ENCODE measurements at places on chromosomes 16 and 17.

- DNase-seq = no peak
These were observed 4.4 kb upstream of the CYLD start for GRCh38 chr16:50737420-50737959.

DNA sequence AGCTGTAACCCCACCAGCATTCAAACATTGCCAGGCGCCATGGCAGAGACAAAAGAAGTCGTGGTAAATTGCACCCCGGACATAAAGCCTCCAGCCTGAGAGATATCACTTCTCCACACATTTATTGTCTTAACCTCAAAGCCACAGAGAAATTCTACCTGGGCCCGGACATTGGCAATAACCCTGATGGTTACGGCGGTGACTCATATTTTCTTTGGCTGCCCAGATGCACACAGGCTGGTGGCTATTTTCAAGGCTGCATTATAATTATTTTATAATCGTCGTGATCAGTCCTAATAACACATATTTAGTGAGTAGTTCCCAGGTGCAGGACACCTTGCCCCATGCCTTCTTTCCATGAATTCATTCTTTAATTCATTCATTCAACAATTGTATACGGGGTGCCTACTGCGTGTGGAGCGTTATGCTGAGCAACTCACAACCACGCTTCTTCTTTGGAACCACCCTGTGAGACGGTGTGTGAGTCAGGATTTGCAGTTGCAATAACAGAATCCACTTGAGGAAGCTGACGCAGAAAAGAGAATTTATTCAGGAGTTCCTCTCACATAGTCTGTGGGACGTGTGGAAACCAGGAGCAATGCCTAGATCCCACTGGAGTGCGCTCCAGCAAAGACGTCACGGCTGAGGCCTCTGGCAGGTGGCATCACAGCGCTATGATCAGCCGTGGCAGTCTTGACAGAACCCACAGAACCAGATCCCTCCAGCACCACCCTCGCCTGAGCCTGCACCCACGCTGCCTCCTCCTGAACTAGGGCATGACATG lies 245.7 kb downstream of the FOXL1 start:
- DNase-seq = no peak

DNA sequence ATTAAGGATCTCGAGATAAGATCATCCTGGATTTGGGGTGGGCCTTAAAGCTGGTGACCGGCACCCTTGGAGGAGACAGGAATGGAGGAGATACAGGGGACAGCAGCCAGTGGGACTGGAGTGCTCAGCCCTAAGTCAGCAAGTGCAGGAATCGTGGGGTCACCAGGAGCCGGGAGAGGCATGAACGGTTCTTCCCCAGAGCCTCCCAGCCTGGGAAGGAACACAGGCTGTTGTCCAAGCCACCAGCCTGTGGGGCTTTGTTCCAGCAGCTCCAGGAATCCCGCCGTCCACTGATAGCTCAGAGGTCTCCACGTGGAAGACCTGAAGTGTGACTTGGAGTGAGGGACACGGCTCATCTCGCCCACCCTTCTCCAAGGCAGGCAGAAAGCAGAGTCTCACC lies 2.5 kb upstream of the WDR45B start:
- no peak for DNase-seq

DNA sequence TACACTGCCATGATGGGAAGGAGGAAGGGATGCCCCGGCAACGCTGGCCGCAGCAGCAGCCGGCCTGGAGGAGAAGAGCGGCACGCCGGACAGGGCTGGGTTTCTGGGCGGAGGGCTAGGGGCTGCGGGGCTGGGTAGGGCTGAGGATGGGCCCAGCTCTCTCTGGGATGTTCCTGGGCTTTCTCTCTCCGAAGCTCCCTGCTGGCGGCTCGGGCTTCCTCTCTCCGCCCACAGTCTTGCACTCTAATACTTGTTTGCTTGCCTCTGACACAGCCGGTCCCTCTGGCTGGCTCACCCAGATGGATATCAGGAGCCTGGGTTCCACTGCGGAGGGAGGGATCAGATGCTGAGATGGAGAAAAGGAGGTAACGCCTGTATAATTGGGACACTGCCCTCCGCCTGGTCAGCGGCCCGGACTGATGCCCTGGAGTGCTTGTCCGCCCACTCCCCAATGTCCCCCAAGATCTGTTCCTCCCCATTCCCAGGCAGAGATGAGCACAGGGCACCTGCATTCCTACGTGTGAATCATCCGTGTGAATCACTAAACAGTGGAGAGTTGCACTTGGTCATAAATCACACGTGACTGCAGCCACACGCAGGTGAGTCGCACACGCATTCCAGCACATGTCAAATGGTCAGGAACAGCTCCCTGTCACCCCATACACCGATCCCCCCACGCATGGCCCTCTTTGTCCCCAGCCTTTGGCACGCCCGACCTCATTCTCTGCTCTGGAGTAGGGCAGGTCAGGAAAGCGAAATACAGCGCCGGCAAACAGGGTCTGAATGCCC lies at the start of gene ALOXE3:
Gene ALOXE3, minus strand, starts transcription at position 535 of the 789 bp plus-strand sequence. Its CDS starts 524 bp downstream, at position 11.
- DNase-seq = no peak

DNA sequence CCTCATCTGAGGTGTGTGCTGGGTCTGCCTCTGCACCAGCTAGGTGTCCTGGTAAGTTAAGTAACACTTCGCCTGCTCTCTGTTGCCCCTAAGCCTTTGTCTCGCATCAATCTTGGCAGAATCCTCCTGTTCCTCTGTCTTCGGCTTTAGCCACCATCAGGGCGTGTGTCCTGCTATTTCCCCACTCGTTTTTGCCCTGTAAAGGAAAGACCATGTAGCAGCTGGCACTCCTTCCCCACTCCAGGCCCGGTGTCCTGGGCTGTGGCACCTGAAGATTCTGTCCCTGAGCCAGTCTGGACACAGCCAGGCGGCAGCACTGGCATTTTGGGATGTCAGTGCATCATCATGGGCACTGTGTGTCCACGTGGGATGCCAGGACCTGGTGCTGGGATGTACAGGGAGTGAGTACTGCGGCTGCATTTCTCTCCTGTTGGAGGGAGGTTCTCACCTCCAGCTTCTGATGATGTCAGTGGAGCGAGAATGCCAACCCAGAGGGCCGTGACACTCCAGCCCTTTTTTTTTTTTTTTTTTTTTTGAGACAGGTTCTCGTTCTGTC lies 26.2 kb upstream of the FOXK2 start:
- no peak for DNase-seq

GRCh38 chr17:59754552-59754951 lies 47.1 kb downstream of the VMP1 start:
- no peak for DNase-seq

GRCh38 chr17:49519781-49520180 lies 24.7 kb downstream of the NGFR start:
- no peak for DNase-seq

GRCh38 chr17:15999974-16000827 lies 577 bp downstream of the TTC19 start:
- DNase-seq = no peak

GRCh38 chr16:745739-746138 lies 4.9 kb upstream of the CIAO3 start:
- no peak for DNase-seq

GRCh38 chr17:64022611-64023063 lies 2.2 kb upstream of the ICAM2 start:
- no peak for DNase-seq

DNA sequence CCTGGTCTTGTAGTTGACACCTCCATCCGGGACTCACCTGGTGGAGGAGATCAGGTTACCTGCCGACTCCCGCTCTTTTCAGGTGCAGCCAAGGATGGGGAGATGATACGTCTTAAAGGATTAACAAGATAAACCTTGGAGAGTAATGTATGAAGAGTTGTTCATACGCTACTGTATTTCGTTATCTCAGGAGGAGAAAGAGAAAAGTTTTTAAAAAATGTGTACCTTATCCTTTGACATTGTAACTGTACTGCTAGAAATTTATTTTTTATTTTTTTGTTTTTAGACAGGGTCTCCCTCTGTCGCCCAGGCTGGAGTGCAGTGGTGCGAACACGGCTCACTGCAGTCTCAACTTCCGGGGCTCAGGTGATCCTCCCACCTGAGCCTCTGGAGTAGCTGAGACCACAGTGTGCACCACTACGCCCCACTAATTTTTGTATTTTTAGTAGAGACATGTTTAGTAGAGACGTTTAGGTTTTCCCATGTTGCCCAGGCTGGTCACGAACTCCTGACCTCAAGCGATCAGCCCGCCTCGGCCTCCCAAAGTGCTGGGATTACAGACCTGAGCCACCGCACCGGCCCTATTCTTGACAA lies 764 bp upstream of the SMURF2 start:
- DNase-seq = no peak

DNA sequence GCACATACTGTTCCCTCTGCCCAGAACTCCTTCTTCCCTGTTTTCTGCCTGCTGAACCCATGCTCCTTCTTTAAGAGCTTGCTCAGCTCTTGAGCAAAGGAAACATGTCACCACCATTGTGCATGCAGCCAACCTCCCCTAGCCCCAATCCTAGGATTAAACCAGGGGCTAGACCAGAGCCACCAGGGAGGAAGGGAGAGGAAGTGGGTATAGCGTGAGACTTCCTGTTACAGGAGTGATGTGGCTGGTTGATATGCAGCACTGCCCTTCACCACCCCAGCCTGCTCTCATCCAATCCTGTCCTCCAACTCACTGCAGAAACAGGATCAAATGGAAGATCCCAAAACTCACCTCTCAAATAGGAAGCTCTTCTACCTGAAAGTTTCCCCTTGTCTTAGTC lies 67.1 kb upstream of the CDH5 start:
- DNase-seq = no peak

GRCh38 chr16:75495076-75495674 lies at the start of gene CHST6:
Gene CHST6, minus strand, starts transcription at chr16:75495441. Its CDS starts 15,613 bp downstream, at chr16:75479828.
- no peak for DNase-seq

DNA sequence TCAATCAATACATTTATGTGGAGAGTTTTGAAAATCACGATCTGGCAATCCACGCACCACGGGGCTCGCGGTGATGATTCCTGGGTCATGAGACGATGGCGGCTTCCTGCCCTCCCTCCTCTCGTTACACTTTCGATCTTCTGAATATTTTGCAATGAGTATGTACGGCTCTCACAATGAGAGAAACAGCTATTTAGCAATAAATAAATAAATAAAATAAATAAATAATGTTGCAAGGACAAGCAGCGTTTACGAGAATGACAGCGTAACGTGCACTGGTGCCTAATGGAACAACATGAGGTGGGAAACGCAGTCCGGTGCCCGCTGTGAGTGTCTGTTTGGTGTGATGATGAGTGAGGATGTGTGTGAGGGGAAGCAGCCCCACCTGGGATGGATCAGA lies 46.7 kb upstream of the JPH3 start:
- no peak for DNase-seq

DNA sequence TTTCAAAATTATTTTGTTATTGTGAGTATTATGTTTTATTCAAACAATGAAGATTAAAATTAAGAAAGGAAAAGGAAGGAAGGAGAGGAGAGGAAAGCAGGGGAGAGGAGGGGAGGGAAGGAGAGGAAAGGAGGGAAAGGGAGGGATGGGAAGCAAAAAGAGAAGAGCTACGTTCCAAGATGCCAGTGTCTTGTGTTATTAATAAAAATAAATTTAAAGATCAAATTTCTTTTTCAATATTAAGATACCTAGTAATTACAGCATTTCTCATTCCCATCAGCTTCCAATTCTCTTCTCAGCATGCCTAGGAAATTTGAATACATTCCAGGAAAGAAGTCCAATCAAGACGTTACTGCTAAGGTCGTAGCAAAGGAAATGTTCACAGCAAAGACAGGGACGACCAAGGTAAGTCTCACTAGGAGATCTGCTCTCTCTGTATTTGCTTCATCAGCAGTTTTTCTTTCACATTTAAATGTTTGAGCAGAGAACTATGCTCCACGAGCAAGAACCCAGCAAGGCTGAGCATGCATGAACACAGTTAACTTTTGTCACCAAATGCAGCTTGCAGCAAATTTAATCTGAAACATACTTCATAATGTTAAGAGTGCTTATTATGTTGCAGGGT lies 63.3 kb upstream of the HLF start:
- no peak for DNase-seq

- no peak for DNase-seq
These were observed 11.1 kb downstream of the NACA2 start for GRCh38 chr17:61579961-61580360.

GRCh38 chr16:10744370-10745030 lies 858 bp downstream of the NUBP1 start:
- DNase-seq = no peak

DNA sequence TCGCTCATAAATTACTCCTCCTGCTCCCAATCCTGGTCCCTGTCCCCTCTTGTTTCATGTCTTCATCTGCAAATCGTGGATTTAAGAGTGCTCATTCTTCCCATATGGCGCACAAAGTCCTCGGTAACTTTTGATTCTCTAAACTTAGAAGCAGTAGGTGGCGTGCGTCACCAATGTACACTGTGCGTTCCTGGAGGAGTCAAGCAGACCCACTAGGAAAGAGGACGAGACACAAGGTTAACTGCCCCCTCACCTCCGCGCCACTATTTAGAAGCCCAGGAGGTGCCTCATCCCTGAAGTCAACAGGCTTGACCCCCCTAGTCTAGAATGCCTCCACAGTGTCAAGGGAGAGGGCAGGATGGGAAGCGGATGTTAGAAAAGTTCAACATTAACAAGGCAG lies 2.9 kb downstream of the SLC13A5 start:
- DNase-seq = no peak

- DNase-seq = no peak
These were observed at the start of gene CCL2 for GRCh38 chr17:34254651-34255380. Gene CCL2, plus strand, starts transcription at chr17:34255285. Its CDS starts 65 bp downstream, at chr17:34255350.

- DNase-seq = no peak
These were observed 1.5 kb downstream of the SLC38A8 start for GRCh38 chr16:84040823-84041820.

GRCh38 chr17:19707728-19708221 lies 8.6 kb downstream of the SLC47A2 start:
- DNase-seq = no peak

DNA sequence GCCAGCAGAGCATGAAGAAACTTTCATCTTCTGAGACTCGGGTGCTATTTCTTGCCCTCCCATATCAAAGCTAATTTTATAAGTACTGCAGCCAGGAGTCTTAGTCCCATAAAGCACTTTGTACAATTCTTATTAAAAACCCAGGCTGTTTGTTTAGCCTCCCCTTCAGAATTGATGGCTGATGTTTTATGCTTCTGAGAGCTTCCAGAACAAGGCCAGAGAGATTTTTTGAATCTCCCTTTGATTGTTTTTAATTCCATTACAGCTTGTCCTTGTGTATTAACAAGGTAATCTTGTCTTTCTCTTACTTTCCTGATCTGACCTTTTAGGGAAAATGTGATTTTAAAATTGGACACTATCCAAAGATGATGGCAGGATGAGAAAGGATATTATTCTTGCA lies 16.3 kb downstream of the COQ7 start:
- no peak for DNase-seq

GRCh38 chr17:45688820-45689219 lies 95.3 kb upstream of the CRHR1 start:
- DNase-seq = no peak

GRCh38 chr16:66894948-66895688 lies 14.8 kb downstream of the PDP2 start:
- peak; percentile 34 for DNase-seq

DNA sequence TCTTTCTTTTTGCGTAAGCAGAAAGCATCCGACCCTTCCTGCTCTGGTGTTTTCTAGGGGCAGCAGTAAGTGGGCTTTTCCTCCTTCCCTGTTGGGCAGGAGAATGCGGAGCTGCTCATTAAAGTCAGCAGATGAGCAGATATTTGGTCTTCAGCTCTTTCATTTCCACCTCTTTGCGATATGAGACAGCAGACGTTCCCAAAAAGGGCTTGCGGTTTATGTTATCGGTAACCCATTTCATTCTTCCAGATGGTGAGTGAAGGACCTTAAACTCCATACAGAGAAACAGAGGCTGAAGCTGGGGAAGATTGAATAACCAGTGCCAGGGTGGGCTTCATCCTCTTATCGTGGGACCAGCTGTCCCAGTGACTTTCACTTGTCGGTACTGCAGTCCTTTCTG lies 40.7 kb downstream of the KSR1 start:
- no peak for DNase-seq
